CD4-positive, alpha-beta T cell treated with Interleukin-10 for 1 hour (primary cell): ENCODE measurements at places on chromosomes 1 and 21.

GRCh38 chr1:87506147-87506546, 177.5 kb downstream of the LMO4 start:
- DNase-seq, result no peak

DNA sequence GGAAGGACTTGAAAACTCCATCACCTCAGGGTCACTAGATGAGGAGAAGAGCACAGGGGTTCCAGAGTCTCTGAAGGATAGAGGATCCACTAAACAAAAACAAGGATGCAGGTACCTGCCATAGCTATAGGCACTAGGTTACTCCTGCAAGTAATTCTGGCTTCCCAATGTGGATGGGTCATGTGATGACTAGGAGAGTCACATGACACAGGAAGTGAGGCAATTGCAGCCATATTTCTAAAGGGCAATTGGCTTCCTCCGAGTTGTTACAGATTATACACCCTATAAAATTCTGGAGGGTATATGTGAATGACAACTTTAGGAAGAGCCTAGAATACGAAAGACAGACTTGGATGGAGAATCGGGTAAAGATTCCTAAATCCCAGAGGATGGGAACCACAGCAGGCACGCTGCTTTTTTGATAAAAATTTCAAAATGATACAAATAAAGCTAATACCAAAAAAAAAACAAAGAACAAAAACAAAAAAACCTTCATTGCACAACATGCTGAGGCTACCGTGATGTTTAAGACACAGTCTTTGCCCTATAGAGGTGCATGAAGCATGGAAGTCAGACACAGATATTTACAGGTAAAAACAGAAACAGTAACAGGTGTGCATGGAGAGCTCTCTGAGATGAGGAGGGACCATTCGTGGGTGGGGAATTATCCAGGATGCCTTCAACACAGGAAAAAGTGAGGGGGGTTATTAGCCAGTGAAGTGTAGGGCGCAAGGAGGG, 10.5 kb downstream of the MTX1 start:
- no peak for DNase-seq

- peak; percentile 50 for DNase-seq
Observed at GRCh38 chr21:42423197-42423675, 19.5 kb downstream of the UBASH3A start.

GRCh38 chr1:109610609-109611307, 8.7 kb downstream of the GNAT2 start:
- no peak for DNase-seq

DNA sequence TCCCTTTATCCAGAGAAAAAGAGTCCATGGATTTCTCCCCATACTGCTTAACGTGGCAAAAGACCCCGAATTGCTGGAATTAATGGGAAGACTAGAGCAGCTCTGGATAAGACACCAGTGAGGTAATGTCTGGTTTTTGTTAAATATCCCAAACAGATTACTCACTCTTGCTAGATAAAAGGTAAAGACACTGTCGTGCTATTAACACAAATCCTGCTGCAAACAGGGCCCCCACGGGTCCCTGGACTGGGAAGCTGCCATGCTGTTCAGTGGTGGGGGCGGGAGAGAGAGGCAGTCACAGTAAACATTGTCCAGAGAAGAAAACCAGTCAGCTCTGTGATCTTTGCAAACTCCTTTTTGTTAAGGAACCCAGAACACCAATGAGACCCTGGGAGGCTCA, 15.2 kb upstream of the SRP9 start:
- no peak for DNase-seq

GRCh38 chr1:9927259-9927658, 15.9 kb downstream of the LZIC start:
- no peak for DNase-seq

DNA sequence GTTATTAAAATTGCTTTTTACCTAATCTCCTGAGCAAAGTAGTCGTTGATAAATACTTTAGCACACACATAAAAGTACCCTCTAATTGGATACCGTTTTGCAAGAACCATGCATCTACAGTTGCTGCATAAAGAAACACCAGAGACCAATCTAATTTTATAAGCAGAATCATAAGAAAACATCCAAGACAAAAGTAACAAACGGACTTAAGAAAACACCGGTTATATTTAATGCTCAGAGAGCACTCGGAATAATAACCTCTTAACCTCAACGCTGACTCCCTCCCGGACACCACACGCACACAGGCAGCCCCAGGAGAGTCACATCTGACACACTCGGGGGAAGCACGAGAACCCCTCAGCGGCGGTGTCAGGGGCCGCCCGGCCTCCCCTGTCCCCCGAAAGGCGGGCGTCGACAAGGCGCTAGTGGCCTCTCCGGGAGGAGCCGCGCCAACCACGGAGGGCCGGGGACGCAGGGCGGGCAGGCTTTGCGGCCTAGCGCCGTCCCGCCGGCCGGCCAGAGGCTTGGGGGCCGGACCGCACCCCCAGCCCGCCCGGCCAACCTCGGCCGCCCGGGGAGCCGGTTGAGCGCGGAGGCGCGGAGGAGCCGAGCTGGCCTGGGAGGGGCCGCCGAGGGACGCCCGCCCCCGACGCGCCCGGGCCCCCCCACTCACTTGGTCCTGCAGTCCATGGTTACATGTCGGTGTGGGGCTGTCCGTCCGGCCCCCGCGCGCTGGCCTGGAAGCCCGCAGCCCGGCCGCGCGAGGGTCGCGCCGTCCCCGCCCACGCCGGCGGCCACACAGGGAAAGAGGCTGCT, 606 bp downstream of the DENND1B start:
- DNase-seq, result peak; percentile 54

- DNase-seq, result peak; percentile 46
Observed at GRCh38 chr1:223831755-223832636, 13.8 kb downstream of the TP53BP2 start.

DNA sequence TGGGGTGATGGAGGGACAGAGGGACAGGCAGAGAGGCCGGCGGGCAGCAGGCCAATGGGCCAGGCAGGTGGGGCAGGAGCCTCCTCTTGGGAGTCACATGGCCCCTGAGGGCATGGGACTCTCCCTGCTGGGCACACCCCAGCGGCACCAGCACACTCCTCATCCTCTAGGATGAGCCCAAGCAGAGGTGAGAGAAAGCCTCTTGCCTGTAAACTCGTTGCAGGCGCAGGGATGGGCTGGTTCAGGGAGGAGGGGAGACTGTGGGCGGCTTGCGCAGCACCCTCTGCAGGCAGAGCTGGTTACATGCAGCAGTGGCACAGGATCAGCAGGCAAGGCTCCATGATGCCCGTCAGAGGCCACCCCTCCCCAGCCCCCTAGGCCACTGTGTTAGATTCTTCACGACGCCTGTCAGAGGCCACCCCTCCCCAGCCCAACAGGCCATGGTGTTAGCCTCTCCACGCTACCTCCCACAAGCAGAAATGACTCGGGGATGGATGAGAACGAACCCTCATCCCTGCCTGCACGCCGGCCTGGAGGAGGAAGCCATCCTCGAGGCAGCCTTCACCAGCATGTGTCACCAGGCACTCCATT, 209.7 kb upstream of the VAMP3 start:
- DNase-seq, result no peak

DNA sequence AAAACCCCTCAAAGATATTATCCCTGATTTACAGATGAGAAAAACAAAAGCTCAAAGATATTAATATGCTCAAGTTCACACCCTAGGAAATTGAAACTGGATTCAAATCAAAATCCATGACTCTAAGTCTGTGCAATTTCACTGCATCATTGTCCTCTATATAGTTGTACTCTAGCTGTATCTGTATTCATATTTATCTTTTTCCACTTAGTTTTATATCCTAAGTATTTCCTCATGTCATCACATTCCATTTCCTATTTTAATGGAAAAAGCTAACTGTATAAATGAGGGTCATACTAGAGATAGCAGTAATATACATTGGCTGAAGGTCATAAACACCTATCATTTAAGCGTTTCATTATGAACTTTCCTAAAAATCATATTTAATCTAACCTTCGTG, 42.2 kb upstream of the RALGPS2 start:
- DNase-seq, result no peak

- no peak for DNase-seq
Observed at GRCh38 chr21:31347435-31348032, 3.5 kb upstream of the TIAM1 start.

- no peak for DNase-seq
Observed at GRCh38 chr1:42964044-42964812, 5.6 kb upstream of the SLC2A1 start.

DNA sequence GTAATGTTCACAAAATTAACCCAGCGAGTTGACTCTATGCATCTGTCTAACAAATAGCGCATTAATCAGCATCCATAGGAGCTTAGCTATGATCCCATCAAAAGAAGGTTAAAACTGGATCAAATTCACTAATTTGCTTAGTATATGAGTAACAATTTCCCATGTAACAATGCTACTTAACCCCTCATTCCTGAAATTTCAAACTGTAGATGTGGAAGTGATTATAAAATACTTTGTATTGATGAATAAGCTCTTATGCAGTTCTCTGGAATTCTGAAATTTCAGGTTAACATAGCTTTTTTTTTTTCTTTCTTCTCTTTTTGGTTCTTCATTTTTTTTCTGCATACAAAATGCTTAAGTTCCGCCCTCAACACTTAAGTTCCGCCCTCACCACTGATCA, 1272.7 kb downstream of the KCNT2 start:
- no peak for DNase-seq

GRCh38 chr1:14607295-14607694, 8.8 kb downstream of the KAZN start:
- no peak for DNase-seq

- peak; percentile 65 for DNase-seq
Observed at GRCh38 chr21:42513985-42514882, 582 bp downstream of the SLC37A1 start.

GRCh38 chr1:29599071-29599470, 362.7 kb downstream of the PTPRU start:
- DNase-seq, result no peak

- no peak for DNase-seq
Observed at GRCh38 chr21:33359446-33359845, 34.7 kb downstream of the IFNAR1 start.

- no peak for DNase-seq
Observed at GRCh38 chr1:48031676-48032075, 34.5 kb upstream of the TRABD2B start.

DNA sequence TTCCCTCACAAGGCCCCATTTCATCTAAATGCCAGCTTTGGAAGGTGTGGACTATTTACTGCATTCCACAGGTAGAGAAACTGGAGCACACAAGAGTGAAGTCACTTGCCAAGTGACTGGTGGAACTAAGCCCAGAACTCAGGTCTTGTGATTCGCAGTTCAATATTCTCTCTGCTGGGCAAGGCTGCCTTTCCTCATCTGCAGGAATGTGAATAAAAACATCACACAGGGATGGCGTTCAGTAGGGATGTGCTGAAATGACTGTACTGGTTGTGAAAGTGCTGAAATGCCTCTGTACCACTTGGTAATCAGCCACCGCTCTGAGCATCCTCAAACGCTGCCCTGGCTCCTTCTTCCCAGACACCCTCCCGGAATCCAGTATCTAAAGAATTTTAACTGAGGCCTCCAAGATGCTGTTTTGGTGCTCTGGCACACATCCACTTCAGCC, 145.6 kb downstream of the HIVEP3 start:
- no peak for DNase-seq

- no peak for DNase-seq
Observed at GRCh38 chr1:60296794-60297193, 223.2 kb upstream of the C1orf87 start.

DNA sequence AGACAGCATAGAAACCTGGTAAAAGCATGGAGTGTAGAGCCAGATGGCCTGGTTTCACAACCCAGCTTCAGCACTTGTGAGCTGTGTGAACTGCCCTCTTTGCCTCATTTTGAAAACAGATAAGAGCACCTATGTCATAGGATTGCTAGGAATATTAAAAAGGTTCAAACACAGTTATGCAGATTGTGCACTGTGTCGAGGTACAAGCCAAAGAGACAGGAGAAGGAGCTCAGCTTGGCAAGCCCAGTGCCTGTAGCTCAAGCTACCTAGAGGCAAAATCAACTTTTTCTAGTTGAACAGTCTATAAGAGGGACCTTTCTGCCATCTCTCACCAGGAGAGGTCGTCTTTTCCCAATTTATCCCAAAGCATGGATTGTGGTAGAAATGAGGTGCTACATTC, 5.0 kb downstream of the CHODL start:
- no peak for DNase-seq

DNA sequence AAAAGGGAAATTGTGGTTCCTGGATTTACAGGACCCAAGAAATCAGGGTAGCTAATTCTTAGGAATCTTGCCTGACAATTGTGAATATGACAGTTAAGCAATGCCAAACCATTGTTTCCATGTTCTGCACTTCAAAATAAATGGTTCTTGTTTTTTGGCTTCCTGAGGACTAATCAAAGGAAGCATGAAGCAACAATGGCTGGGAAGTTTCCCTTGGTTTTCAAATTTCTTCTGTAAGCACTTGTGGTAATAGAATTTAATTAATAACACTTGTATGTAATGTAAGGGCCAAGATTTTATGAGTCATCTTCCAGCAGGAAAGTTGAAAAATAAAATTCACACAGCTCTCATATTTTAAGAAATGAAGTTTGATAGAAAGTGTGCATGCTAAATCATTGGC, 31.7 kb downstream of the JAM2 start:
- no peak for DNase-seq

- DNase-seq, result no peak
Observed at GRCh38 chr1:163535401-163535800, 213.6 kb downstream of the NUF2 start.

- no peak for DNase-seq
Observed at GRCh38 chr1:12075195-12076114, 12.4 kb downstream of the TNFRSF8 start.

DNA sequence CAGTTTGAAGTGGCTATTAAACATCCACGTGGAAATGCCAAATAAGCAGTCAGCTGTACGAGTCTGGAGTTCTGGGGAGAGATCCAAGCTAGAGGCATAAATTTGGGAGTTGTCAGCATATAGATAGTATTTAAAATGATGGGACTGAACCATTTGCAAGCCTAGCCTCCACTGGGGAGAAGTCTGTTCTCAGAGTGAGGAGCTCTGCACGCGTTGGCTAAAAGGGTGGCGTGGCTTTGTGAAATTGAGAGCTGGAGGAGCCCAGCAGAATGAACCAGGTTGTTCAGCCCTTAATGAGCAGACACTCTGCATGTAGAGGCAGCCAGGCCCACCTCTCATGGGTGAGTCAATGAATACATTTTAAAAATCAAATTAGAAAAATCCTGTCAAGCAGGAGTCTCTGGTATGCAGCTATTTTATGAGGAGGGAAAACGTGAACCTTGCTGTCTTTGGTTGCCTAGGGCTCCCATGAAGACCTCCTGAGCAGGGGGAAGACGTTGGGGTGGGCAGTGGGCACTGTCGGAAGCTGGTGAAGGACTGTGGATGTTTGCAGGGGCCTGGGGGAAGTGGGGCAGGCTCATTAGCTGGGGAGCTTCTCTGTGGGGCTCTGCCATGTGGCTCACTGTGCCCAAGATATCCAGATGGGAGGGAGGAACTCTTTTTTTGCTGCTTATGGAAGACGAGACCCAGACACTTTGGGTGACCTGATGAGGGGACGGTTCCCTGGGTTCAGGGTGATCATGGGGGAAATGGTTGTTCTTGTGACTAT, 18.8 kb downstream of the TMCC2 start:
- DNase-seq, result no peak

- no peak for DNase-seq
Observed at GRCh38 chr1:170414989-170415709, 116.8 kb upstream of the GORAB start.
